Esophagus squamous epithelium (tissue), 5 donors: ENCODE measurements at places on chromosomes 1 and 21.

DNA sequence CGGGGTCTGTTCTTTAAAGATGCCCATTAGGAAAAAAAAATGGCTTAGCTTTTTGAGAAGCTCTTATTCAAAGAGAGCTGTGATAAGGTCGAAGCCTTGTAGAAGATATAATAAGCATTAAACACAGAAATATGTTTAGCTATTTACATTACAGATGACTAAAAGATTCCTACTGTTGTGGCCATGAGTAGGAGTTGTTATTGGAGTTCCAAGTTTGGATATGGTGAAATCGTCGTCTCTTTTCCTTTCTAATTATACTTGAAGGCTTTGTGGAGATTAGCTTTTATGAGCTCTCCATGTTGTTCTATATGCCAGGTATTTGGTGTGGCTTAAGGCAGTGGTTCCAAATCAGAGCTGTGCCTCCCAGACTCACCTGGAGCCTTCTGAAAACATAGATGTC is 79.9 kb upstream of the LAMC2 start:
- no peak for DNase-seq

GRCh38 chr1:228697207-228698016 is 37.9 kb upstream of the RHOU start:
- DNase-seq: no peak

DNA sequence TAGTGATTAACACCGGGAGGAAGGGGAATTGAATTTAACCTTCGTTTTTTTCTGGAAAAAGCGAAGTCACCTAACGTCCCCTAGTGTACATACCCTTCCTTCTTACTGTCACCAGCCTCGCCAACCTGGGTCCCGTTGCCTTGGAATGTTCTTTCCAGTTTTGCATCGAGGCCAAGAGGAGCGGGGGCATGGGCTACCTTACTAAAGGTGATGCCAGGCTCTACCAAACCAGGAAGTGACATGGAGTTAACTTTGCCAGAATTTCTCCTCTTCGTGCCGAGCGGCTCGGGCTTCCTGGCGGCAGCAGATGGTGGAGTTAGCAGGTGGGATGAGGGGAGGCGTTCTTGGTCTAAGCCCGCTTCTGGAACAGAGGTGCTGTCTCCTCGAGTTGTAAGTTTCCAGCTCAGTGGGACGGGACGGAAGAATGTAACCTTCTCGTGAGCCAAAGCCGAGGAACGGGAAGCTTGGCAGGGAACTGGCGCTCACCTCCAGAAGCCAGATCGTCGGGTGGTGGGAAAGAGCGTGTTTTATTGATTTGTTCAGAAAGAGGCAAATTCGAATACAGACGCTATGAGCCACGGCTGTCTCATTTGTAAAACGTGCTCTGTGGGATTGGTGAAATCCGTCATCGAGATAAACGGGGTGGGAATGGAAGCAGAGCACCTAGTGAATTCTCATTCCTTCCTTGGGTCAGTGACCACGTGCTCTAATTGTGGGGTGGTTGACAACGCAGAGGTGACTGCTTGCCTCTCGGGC is 486 bp downstream of the NIPAL3 start:
- no peak for DNase-seq

DNA sequence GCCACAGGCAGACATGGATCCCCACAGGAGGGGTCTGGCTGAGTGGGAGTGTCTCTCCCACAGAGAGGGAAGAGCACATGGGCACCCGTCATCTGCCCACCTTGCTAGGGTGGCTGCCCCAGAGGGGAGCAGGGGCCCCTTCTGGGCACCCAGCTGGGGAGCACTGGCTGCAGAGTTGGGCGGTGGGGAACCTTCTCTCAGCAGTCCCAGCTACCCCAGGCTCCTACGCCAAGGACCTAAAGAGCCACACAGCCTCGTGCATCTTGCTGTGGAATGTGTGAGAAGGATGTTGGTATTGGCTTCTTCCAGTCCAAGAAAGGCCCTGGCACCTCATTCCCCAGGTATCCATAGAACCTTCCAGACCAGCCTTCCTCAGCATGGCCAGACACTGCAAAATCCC is 250.6 kb upstream of the VAMP3 start:
- no peak for DNase-seq

DNA sequence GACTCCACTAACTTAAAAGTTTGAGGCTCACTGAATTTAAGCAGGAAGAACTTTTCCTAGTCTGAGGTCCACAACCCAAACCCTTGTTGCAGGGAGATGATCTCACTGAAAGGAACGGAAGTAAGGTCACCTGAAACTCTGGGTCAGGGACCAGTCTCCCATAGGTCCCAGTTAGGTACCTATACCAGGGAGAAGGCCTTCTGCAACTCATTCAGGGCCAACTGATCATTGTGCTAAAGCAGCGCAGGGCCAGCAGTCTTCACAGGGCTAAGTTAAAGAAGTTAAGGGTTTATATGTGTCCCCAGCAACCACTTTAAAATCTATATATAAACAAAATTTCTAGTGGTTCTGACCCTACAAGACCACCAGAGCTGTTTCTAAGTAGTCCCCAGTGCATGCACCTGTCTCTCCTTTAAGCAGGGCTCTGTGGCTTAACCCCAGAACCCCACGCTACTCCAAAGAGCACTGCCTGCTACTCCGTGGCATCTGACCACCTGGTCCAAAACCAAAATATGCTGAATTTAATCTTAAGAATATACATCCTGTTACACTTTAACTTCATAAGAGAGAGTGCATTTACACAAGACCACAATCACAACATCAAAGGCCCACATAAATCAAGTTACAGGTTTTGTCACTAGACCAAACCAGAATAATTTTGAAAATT is 2.8 kb downstream of the SRSF10 start:
- no peak for DNase-seq

DNA sequence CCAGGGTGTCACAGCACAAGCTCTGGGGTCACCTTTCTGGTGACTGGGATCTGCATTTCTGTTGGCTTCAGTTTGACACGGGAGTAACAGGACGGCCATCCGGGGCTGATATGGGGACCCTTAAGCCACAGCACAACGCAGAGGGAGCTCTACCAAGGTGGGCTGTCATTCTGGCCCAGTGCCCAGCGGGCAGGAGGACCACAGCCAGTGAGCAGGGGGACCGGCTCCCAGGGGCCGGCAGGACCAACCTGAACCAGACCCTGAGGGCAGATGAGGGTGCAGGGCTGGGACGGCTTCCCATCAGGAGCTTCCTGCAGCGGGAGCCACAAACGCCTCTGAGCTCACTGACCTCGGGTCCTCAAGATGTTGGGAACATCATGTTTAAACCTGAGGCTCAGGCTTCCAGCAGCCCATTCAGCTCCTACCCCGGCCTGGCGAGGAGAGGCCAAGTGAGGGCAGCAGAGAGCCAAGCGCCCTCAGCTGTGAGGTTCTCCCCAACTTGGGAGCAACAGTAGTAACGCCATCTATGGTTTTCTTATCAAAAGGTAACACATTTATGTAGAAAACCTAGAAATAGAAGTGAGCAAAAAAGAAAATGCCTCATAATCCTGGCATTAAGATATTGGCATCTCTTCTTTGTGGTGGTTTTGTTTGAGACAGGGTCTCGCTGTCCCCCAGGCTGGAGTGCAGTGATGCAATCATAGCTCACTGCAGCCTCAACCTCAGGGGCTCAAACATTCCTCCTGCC is 26.8 kb downstream of the TMEM201 start:
- DNase-seq: no peak

DNA sequence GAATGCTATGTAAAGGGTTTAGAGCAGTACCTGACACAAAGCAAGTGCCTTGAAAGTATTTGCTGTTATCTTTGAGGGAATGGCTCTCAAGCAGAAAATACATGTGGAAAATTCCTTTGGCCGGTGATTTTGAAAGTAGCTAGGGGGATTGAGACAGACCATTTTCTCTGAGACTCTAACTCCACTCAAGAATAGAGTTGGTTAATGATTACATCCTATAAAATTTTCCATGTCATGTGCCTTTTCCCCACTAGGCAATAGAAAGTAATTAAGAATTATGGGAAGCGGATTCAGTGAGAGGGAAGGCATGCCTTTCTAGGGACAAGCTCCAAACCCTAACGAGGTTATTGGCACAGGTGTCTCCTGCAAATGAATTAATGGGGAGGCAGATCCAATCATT is 276.0 kb downstream of the GPATCH2 start:
- no peak for DNase-seq

- no peak for DNase-seq
These were observed 16.0 kb downstream of the VANGL2 start for GRCh38 chr1:160416369-160416768.

DNA sequence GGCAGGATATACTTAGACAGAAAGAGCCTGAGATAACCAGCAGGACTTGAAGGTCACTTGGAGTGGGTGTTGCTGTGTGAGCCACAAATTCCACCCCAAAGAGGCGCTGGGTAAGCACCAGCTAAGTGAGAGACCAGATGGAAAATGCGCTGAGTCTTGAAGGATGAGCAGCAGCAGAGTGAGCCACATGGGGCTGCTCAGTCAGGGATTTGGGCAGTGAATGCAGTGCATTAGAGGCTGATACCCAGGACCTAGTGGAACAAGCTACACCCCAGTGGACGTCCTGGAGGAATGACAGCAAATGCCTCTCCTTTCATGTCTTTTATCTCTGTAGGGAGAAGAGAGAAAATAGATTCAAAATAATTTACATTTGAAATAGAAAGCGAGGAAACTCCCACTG is 11.3 kb downstream of the GRIK1 start:
- no peak for DNase-seq

- DNase-seq: no peak
These were observed 8.0 kb upstream of the LCE5A start for GRCh38 chr1:152502496-152503180.

DNA sequence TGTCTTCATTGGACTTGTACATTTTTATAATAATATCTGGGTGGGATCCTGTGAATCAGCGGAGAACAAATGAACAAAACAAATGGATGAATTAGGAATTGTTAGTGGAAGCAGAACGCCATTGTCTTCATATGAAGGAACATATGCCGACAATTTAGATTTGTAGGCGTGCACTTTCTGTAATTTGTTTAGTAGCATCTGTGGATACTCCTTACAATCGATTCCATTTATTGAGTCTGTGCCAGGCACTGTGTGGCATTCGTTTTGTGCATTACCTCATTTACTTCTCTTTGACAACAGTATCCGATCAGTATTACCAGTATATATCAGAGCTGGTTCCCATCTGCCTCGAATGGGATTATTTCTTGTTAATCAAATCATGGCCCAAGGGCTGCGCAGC is 61.9 kb downstream of the PRDM2 start:
- DNase-seq: no peak

DNA sequence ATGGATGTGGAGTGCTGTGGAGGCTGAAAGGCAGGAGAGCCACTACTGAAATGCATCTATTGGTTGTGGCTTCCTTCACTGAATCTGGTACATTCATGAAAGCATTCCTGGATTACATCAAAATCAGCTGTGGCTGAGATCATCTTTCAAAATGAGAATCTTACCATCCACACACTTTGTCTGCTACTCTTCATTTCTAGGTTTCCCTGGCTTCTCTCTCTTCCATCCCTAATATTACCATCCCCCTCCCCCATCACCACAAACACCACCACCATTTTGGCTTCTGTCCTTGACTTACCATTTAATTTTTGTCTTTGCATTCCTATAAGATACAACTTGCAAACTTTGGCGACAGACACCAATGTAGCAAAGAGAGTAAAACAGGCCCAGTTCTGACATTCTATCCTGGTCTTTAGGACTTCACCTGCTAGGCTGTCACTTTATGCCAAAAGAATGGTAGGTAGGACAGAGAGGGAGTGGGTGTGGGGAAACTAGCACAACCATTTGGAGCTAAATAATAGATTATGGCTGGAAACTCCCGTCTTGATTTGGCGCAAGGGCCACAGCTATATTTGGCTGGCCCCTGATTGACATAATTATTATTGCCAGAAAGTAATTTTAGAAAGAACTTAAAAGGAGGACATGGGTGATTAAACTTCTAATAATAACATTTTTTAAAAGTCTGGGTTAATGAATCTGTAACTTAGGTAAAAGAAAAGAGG is 15.1 kb upstream of the DUSP10 start:
- no peak for DNase-seq
